ENCODE measurements at places on chromosomes 16 and 17.

DNA sequence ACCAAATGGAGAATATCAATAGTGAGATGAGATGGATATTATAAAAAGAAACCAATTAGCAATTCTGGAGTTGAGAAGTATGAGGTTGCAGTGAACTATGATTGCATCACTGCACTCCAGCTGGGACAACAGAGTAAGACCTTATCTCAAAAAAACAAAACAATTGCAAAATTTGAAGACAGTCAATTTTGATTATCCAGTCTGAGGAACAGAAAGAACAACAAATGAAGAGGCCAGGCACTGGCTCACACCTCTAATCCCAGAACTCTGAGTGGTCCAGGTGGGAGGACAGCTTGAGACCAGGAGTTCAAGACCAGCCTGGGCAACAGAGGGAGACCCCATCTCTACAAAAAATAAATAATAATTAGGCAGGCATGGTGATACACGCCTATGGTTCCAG lies 35.0 kb downstream of the USP32 start:
- no peak for DNase-seq

- DNase-seq, result no peak
Observed at GRCh38 chr16:86355531-86355930, 154.8 kb upstream of the FOXF1 start.

GRCh38 chr16:70475054-70475871 lies 20.9 kb downstream of the FCSK start:
- DNase-seq, result no peak

DNA sequence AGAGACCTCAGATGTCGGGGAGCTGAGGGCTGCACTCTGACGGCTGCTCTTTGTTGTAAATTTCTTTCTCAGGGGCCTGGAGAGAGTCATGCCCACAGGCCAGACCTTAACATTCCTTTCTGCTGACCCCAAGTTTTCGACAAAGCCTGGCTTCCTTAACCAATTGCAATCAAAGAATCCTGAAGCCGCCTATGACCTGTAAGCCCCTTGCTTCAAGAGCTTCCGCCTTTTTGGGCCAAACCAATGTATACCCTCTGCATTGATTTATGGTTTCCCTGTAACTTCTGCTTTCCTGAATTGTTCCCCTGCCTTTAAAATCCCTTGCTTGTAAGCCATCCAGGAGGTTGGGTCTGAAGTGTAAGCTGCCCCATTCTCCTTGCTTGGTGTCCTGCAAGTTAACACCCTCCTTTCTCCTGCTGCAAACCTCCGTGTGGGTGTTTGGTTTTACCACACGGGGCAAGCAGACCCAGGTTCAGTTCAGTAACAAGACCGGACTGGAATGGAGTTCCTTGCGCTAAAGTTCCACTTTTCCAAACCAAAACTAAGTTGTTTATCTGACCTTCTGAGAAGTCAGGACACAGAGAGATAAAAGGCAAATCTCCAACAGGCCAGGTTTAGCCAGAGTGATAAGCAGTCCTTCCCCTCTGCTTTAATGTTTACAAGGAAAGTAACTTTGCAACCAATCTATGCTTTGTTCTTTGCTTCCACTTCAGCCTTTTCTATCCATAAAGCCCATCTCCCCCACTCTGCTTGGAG lies 141.6 kb downstream of the KCNJ12 start:
- no peak for DNase-seq

DNA sequence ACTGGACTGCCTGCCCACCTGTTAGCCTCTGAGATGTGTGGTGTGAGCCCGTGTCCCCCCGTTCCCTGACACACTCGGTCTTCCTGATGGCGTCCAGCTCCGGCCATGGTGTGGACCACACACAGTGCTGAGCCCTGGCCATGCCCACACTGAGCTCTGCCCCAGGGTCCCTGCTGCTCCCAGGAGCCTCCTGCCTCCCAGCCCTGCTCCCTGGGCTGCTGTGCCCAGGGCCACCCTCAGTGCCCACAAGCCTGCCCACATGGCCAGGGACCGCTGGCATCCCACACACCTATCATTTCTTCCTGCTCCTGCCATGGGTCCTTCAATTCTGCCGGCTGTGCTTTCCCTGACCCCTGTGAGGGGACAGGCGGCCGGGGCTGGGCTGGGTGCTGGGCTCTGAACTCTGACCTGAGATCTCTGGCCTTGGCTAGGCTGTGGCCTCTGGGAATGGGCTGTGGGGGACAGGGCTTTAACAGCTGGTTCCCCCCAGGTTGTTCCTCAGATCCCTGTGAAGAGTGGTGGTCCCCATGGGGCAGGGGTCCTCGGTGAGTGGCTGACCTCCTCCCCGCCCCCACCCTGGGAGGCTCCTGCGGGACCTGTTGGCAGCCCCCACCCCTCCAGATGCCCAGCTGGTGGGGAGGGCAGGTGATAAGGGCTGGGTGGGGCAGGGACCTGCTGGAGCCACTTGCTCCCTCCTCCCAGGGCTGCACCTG lies 4.0 kb downstream of the CEMP1 start:
- no peak for DNase-seq

DNA sequence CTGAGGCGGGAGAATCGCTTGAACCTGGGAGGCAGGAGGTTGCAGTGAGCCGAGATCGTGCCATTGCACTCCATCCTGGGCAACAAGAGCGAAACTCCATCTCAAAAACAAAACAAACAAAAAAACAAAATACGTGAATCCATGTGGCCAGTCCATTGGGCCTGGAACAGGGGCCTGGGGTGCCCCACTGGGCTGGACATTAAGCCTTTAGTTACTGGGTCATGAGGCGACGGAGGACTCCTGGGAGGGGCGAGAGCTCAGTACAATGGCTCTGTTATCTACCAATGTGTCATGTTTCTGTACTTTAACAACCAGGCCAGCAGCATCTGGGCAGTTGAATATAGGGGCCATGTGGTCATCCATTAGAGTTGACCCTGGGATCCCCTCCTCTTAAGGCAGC lies 18.9 kb upstream of the CLEC18A start:
- DNase-seq, result no peak

DNA sequence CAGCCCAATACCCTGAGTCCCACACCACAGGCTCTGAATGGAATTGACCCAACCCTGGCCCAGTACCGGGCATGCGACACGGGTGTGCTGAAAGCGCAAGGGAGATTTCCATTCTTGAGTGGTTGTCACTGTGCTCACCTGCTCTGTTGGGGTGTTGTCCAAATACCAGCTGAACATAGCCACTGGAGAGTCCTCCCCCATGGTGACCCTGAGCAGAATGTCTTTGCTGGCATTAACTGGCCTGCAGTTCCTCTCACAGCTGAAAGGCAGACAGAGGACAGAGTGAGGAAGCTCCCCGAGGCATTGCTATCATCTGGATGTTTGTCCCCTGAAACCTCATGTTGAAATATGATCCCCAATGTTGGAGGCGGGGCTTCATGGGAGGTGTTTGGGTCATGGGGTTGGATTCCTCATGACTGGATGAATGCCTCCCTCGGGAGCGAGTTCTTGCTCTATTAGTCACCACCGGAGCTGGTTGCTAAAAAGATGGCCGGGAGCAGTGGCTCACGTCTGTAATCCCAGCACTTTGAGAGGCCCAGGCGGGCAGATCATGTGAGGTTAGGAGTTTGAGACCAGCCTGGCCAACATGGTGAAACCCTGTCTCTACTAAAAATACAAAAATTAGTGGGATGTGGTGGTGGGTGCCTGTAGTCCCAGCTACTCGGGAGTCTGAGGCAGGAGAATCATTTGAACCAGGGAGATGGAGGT lies 57.3 kb upstream of the BCO1 start:
- DNase-seq, result no peak

DNA sequence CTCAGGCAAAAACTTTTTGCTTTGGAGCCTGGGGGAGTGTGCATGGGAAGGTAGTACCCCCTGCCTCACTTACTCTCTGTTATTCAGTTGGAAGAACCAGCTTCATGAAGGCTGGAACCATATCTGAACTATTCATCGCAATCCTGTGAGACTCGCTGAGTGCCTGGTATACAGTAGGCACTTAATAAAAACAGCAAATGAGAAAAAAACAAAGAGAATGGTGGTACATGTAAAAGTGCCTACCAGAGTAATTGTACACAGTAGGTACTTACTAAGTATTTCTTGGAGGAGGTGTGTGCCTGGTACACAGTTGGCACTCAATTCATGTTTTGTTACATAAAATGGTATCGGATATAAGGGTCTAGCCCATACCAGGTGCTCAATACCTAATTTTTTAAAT lies 75.2 kb downstream of the MYH11 start:
- no peak for DNase-seq

DNA sequence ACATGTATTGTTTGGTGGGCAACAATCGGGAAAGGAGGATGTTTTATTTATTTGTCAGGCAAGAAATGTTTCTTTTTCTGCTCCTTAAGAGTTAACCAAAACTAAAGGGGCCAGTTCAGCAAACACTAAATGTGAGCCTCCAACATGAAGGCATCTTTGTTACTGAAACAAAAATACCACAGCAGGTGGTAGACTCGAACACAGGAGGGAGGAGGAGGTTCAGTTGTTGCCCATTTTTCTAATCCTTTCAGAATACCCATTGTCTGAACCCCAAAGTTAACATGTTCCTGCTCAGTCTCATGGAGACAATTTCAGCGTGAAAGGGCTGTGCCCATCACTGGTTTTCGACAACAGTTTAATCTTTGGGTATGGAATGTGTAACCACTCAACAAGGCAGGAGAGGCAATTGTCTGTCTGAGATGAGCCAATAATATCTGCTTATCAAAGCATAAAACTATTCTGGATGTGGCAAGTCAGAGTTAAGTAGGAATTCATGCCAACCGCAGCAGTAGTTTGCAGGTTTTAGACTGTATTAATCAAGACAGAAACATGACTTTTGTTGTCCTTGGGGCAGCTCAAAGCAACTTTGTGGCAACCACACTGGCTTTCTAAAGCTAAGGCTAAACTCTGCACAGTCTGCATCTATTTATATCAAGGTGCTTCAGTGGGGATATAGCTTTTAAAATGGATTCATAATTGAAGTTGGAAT lies 211.7 kb downstream of the FTO start:
- DNase-seq, result no peak

DNA sequence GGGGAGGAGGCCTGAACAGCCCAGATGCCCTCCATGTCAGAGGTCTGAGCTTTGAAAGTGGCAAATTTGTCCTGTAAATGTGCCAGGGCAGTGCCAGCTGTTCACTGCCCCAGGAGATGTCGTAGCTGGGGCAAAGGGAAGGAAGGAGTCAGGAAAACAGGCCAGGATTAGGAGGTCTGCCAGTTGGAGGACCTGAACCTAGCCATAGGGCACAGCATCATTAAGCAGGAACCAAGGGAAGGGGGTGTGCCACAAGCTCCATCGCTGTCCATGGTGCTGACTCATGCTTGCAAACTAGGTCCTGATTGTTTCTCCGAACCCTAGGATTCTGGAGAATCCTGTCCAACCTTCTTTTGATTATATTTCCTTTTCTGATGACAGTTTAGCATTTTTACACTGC lies 124.2 kb downstream of the TMEM132E start:
- DNase-seq, result no peak

DNA sequence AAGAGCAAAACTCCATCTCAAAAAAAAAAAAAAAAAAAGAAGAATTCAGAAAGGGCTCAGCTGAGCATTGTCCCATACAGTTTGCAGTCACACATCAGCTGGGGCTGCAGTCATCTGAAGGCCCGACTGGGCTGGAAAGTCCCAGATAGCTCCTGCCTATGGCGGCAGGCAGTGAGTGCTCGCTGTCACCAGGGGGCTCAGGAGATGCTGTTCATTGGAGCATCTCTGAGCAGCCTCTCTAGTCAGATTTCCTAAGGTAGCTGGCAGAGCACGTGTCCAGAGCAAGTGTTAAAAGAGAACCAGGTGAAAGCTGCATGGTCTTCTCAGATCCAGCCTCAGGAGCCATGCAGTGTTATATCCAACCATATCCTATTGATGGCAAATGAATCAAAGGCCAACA lies 75.8 kb downstream of the WSCD1 start:
- DNase-seq, result no peak

DNA sequence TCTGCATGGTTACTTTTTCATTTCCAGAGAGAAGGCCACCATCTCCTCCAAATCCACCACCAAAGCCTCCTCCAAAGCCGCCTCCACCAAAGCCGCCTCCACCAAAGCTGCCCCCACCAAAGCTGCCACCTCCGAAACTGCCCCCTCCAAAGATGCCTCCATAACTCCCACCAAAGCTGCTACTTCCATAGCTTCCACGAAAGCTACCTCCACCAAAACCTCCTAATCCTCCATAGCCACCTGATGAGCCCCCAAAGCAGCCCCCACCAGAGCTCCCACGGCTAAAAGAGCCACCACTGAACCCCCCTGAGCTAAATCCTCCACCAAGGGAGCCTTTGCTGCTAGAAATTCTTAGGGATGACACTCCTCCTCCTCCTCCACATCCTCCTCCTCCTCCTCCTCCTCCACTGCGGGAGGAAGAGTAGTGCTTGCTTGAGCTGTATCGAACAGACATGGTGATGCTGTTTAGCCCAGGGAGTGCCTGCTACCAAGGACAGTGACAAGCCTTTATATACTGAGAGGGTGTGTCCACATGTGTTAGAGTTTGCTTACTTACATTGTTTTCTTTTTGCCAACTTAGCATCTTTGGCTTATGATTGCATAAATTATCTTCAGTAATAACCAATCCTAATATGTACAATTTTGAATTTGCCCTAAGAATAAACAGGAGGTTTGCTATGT lies at the start of gene KRT10:
Gene KRT10, minus strand, starts transcription at position 483 of the 681 bp plus-strand sequence. Its CDS starts 29 bp downstream, at position 454.
- no peak for DNase-seq

- DNase-seq, result no peak
Observed at GRCh38 chr16:2460391-2460713, 443 bp downstream of the TEDC2 start.

DNA sequence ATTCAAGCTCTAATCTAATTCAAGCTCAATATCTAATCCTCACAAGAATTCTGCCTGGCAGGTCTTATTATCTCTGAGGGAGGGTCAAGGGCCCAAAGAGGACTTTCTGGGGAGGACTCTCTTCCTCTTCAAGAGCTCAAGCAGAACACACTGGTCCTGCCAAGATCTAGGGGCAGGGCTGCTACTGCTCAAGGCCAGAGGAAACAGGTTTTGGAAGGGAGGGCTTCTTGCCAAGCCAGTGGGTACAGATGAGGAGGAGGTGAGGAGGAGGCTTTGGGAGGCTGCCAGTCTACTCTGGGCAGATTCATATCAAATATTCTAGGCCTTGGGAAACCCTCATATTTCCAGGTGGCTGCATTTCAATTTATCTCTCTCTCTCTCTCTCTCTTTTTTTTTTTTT lies 51.8 kb upstream of the IL34 start:
- no peak for DNase-seq

- DNase-seq, result no peak
Observed at GRCh38 chr16:62764572-62764971, 728.3 kb upstream of the CDH8 start.

DNA sequence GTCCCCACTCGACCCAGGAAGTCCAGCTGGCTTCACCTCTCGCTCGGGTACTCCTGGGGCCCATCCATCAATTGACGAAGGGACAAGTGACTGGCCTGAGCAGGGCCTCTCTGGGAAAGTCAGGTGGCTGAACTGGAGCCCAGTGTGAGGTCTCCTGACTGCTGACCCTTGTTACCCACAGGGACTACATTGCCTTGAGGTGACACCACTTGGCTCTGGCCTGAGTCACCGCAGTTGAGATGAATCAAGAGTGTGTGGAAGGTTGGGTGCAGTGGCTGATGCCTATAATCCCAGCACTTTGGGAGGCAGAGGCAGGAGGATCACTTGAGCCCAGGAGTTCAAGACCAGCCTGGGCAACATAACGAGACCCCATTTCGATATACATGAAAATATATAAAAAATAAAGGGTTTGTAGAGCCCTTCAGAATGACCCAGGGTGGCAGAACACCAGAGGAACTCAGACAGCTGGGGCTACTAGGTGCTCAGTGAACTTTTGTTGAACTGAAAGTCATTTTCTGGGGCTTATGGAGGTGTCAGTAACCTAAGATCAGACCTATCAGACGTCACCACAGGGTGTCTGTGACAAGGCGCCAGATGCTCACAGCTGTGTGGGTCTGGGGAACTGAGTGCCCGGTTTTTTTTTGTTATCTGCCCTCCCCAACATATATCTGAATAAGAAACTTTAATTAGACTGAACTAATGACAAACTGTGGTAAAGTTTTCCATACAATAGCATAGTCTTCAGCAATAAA lies 14.8 kb upstream of the ZFP90 start:
- DNase-seq, result no peak
